Activated T-helper 2 cell treated with anti-CD3 and anti-CD28 coated beads, Interferon-gamma antibody, Interleukin-2, Interleukin-4, amounts not matched to agents 10 μg/mL and 5 μg/mL and 100 μg/mL, durations not matched to agents 14 hours and 24 hours and 36 hours (primary cell): ENCODE measurements at places on chromosomes 3 and 15.

DNA sequence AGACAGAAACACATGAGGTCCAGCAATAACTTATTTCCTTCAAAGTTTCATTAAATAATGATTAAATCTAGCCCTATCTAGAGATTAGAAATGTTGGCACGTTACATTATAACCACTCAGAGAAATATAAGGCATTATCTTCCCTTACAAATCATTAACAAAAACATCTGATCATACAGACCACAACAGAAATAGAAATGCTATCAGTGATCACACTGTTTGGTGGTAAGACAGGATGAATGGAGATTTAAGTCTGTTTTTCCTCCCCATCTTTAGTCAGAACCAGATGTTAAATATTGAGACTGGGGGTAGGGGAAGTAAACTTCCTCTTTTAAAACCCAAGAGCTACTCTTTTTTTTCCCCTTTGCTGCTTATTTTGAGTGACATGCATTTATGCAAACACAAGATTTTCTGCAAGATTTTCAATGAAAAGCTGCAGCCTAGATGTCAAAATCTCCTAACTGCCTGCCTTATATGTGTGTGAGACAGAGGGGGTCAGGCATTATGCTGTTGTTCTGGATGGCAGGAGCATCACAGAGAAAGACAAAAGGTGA, 70.4 kb downstream of the CBLB start:
- no peak for DNase-seq

GRCh38 chr15:79923515-79924169, 26.8 kb upstream of the MTHFS start:
- peak; percentile 99 for DNase-seq

GRCh38 chr15:75335313-75335704, 554 bp upstream of the COMMD4 start:
- no peak for DNase-seq

- no peak for DNase-seq
Observed at GRCh38 chr3:177137774-177138705, 59.2 kb downstream of the TBL1XR1 start.

GRCh38 chr3:134327594-134327975, 46.7 kb downstream of the AMOTL2 start:
- no peak for DNase-seq
